Bone marrow (tissue), 2 donors: ENCODE measurements at places on chromosomes 12 and 14.

DNA sequence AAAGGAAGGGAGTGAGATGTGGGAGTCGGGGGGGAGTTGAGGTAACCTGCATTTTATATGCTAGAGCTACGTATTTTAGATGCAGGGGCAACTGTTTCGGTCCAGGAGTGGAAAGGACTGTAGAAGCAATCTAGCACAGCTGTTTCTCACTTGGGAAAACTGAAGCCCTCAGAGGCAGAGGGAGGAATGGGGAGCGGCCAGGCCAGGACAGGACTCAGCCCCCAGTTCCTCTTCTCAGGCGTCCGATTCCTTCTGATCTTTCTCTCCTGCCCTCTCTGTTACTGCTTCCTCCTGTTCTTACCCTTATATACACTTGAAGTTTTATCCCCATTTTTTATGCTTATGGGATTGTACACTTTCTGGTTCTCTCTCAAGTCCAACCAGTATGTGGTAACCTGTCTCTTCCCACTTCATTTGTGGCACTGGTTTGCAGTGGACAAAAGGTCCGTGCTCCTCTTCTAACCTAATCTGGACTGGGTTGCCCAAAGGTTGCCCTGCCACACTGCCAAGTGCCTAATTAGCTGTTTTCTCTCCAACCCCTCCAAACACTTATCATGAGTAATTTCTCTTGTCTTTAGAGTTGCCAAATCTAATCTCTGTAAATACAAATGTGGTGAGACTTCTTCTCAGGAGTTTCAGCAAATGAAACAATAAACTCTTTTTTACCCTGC is 16.2 kb downstream of the LPCAT3 start:
- DNase-seq: no peak

DNA sequence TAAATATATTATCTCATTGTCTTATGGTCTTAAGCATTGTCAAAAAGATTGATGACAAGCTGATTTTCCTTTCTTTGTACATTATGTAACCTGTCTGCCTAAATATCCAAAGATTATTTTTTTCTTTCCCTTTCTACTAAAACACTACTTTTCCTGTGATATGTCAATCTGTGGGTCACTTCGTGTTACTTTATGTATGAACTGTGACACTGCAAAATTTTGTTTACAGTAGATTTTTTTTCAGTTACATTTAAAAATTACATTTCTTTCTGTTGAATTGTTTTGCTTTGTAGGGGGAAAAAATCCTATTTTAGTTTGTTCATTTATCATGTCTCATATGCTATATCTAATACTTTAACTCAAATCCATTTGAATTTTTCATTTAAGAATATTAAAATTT is 392.3 kb upstream of the ATXN7L3B start:
- DNase-seq: no peak

- DNase-seq: no peak
Measured at GRCh38 chr14:75041613-75042012, 9.7 kb downstream of the MLH3 start.

DNA sequence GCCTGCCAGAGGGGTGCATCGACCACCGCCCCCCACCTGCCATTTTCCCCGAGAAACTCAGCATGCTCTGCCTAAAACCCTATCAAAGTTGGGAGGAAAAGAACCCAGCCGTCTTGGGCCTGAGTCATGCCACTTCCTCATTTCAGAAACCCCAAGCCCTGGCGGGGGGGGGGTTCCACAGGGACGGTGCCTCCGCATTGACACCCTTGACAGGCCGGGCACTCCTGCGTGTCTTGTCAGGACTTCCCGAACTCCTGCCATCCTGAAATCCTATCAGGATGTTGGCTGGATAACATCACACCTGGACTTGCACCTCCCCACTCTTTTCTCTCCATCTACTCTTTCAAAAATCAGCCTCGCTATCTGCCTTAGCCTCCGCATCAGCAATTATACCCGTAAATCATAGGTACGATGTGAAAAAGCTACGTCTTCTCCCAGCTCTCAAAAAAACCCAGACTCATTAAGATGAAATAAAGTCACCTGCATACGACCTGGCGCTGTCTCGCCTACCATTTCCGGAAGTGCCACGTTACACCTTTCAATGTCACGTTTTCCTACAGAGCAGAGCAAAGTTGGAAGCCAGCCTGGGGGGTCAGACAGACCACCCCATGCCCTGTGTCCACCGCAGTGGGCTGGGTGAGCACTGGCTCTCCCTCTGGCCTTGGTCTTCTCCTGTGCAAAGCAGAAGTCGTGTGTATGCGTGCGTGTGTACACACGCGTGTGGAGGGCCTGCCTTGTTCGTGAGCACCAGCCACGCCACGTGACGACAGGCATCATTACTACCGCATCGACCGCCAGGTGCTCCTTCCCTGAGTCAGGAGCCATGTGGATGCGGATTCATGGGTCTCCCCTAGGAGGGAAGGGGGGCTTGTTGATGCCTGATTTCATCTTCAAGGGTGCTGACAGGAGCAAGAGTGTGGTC is 96.7 kb downstream of the RFLNA start:
- peak; percentile 72 for DNase-seq

DNA sequence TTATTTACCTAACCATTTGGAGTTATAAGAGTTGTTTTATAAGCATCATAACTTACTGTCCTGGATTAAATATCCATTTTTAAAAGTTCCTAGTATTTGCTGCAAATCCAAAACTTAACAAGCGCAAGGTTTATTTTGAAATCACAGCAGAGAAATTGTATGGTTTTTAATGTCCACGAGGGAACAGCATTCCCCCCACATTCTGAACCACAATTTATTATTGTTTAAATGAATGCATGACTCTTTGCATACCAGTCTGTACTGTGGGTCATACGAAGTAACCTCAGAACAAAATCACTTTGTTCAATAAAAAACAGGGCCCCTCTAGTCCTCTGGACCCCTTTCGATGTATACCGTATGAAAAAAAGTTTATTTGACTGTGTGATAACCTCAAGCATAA is 75.9 kb downstream of the DACT1 start:
- no peak for DNase-seq

DNA sequence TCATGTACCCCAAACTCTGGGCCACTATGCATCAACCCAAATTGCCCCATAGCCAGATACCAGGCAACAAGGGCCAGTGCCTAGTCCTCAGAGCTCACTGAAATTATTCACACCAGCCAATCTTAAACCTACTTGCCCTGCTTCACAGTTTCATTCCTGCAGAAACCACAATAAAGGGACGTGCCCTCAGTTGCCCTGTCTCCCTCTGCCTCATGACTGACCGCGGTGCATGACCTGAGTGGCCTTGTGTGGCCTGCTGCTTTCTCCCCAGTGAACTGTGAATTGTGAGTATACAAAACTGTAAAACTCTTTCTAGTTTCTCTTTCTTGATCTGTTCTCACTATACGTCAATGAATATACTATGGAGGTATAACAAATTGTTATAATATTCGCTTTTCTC is 490.9 kb upstream of the MIS18BP1 start:
- DNase-seq: no peak

- DNase-seq: no peak
Measured at GRCh38 chr14:60760644-60761364, 26.2 kb downstream of the MNAT1 start.
